Sciatic nerve (tissue), 2 donors: ENCODE measurements at places on chromosomes 16 and 17.

DNA sequence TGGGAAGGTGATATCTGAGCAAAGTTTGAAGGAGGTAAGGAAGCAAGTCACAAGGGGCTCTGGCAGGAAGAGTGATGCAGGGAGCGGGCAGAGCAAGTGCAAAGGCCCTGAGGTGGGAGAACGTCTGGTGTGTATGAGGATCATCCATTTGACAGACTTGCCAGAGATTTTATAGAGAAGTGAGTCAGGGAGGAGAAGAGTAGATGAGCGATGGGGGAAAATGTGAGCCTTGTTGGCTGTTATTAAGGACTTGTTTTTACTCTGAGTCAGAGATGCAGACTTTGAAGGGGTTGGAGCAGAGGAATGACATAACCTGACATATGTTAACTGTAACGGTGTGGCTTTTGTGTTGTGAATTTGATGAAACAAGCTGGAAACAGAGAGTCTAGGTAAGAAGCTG lies 3.5 kb upstream of the CLEC10A start:
- no peak for DNase-seq

DNA sequence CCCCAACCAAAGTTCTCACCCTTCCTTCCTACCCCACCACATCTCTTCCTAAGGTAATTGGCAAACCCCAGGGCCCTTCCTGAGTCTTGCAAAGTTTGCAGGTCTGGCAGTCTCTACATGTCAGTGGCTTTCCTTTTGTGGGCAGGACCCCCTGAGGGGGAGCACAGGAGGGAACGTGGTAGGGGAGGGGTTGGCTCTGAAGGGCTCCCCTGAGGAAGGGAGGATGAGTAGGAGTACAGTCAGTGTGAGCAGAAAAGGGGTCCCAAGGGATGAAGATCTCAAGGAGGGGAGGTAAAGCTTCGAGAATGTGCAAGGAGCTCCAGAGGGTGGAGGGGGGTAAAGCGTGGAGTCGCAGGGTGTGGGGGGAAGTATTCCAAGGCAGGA lies 206.9 kb downstream of the RAB11FIP4 start:
- DNase-seq, result no peak

GRCh38 chr17:31830971-31831858 lies 27.8 kb downstream of the COPRS start:
- DNase-seq, result no peak

DNA sequence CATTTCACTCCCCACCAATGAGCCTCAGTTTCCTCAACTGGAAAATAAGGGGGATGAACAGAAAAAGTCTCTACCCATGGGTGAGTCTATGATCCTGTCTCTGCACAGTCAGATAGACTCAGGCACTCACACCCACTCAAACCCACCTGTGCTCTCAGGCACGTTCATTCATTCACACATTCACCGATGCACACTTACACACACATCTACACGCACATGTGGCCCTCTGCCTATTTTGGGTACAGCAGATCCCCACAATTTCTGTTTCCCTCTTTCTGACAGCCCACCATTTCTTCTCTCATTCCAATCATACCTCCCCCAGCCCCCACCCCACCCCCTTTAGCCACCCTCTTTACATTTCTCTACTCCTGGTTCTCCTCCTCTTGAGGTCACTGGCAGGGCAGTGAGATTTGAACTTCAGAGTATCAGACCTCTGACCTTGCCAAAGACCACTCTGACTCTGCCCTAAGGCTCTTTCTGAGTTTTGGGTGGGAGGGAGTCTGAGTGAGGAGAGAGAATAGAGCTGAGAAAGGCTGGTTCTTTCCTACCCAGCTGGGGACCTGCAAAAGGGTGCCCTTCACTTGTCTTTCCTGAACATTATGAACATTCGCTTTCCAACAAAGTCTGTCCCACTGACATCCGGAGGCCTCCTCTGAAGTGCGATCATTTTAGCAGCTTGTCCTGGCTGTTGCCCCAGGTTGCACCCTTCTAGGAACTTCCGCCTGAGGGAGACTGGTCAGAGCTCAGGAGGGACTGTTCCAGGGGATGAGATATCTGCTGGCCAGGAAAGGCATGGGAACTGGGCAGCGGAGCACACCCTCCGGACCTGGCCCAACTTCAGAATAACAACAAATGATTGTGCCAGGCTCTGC lies 10.1 kb upstream of the COL1A1 start:
- no peak for DNase-seq

DNA sequence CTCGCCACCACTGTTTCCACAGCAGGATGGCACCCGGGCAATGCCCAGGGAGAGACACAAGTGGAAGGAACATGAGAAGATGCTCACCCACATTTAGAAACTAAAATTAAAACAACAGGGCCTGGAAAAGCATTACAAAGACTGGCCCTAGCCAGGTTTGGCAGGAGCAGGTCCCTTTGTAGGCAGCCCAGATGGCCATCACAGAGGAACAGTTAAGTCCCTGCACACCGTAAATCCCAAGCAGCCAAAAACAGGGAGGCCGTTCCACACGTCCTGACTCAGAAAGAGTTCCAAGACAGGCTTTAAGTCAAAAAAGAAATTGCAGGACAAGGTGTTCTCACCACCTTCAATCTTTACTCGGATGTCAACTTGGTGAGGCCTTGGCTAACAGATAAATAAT lies 127.1 kb downstream of the DYNLRB2 start:
- no peak for DNase-seq

GRCh38 chr17:43403846-43404245 lies 5.1 kb downstream of the ARL4D start:
- no peak for DNase-seq

DNA sequence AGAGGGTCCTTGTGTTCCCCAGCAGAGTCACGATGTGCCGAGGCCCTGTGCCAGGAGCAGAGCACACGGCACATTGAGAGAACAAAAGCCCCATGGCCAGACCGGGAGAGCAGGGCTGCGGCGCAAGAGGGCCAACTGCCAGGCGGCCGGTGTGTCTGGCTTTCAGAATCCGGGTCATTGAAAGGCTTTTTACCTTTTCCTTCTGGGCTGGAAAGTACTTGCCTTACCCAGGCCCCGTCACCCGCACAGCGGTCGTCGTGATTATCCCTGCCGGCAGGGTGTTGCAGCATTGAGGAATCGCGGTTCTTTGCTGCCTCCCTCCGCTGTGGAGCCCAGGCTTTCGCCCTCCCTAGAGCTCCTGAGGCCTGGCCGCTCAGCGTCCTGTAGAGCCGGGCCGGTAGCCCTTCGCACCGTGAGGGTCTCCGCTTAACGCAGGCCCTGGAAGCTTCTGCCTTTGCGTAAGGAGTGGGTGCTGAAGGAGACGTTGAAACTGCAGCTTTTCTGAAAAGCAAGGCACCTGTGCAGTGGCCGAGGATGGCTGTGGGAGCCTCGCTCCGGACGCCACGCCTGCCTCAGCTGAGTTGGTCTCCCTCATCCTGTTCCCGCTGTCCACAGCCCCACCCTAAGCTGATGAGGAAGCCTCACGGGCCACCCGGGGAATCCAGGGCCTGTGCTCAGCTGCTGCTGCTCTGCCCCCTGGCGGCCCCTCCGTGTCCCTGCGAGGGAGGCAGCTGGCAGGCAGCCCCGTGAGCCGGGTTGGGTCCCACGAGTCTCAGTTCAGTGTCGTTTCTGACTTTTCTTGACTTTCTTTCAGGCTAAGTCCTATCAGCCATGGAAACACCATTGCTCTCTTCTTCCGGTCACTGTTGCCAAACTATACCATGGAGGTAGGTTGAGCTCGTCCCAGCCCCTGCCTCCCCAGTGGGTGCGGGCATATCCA lies 8.6 kb upstream of the MC1R start:
- peak; percentile 86 for DNase-seq

GRCh38 chr16:8853611-8854010 lies 15.2 kb downstream of the CARHSP1 start:
- peak; percentile 50 for DNase-seq

DNA sequence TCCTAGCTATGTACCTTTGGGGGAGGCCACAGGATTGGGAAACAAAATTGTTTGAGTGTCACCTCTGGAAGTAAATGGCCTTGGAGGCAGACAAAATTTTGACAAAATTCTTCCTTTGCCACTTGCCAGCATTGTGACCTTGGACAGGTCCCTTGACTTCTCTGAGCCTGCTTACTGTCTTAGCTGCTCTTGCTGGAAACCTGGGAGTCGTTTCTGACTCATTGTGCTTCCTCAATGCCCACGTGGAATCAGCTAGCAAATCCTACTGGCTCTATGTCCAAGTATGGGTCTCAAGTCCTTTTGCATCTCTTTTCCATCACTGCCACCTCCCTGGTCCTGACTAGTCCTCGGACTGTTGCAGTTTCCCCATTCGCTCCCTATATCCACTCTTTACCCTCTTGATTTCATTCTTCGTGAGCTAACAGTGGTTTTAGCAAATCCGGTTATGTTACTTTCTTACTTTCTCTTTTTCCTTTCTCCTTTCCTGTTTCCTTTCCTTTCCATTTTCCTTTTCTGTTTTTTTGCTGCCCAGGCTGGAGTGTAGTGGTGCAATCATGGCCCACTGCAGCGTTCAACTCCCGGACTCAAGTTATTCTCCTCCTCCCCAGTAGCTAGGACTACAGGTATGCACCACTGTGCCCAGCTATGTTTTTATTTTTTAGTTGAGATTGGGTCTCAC lies 68.1 kb upstream of the LGALS9 start:
- DNase-seq, result no peak

GRCh38 chr17:12341328-12341727 lies 320.7 kb downstream of the MAP2K4 start:
- DNase-seq, result no peak

- DNase-seq, result peak; percentile 22
Measured at GRCh38 chr17:45334701-45335677, 18.2 kb upstream of the MAP3K14 start.

DNA sequence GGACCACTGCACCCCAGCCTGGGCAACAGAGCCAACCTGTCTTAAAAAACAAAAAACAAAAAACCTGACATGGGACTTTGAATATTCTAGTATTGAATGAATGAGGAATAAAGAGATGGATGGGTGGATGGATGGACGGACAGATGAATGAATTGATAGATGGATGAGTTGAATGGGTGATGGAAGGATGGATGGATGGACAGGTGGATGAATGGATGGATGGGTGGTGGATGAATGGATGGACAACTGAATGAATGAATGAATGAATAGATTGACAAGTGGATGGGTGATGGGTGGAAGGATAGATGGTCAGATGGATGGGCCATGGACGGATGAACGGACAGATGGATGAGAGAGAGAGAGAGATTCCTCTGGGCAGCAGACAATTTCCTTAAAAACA lies 22.8 kb upstream of the CEP20 start:
- no peak for DNase-seq
